Right renal cortex interstitium (tissue), 3 donors: ENCODE measurements at places on chromosomes 7 and 10. TPM values are rescaled to one million over a fixed set of nuclear protein-coding genes. Genes with fewer than 3 reads are reported as not detected.

DNA sequence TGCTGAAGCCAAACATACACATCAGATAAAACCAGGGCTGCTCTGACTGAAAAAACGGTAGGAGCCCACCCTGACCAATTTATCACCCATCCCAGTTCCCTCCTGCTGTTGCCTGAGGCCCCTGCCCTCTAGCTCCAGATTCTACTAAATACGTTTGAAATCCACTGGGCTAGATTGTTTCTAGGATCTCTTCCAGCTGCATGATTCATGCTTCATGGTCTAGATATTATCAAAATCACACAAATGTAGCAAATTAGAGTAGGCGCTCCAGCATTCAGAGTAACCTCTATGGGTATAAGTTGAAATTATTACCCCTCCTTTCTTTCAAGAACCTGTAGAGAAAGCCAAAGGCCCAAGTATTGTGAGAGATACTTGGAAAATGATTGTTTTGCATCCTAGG is 151.2 kb upstream of the FAM13C start:
- DNase-seq: no peak

GRCh38 chr10:34647875-34648865 is 166.9 kb downstream of the PARD3 start:
- DNase-seq: no peak

GRCh38 chr7:78510580-78511188 is 712.1 kb downstream of the PHTF2 start:
- peak; percentile 14 for DNase-seq

- DNase-seq: no peak
Observed at GRCh38 chr10:70603449-70603801, 884 bp upstream of the PRF1 start.

- DNase-seq: no peak
Observed at GRCh38 chr10:85318809-85319807, 990.7 kb downstream of the CCSER2 start.

DNA sequence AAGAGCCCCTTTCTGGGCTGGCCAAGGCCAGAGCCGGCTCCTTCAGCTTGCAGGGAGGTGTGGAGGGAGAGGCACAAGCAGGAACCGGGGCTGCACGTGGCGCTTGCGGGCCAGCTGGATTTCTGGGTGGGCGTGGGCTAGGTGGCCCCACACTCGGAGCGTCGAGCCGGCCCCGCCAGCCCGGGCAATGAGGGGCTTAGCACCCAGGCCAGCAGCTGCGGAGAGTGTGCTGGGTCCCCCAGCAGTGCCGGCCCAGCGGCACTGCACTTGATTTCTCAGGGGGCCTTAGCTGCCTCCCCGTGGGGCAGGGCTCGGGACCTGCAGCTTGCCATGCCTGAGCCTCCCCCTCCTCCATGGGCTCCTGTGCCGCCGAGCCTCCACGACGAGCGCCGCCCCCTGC is 48.1 kb downstream of the SH2D4B start:
- DNase-seq: no peak

- no peak for DNase-seq
Observed at GRCh38 chr10:21814866-21815265, 188.7 kb downstream of the DNAJC1 start.

DNA sequence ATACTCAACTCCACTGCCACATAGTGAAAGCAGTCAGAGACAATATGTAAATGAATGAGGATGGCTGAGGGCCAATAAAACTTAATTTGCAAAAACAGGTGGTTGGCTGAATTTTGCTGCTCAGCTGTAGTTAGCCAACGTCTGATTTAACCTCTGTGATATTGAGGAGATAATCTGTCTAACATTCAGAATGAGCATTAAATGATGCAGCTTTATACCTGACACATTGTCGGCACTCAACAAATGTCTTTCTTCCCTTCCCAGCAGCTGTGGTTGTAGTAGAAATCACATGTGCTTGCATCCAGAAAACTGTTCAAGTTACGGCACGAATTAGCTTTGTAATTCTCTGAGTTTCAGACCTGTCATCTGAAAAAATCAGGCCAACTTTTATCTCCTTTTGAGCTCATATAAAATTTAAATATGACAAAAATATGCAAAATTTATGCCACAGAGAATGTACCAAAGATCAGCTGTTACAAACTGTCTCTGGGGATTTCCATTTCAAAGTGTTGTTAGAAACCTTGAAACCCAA is 1239.7 kb downstream of the GATA3 start:
- DNase-seq: no peak

- DNase-seq: no peak
Observed at GRCh38 chr7:158283016-158283974, 304.3 kb downstream of the PTPRN2 start.

GRCh38 chr10:111186358-111186757 is 109.5 kb downstream of the ADRA2A start:
- no peak for DNase-seq

DNA sequence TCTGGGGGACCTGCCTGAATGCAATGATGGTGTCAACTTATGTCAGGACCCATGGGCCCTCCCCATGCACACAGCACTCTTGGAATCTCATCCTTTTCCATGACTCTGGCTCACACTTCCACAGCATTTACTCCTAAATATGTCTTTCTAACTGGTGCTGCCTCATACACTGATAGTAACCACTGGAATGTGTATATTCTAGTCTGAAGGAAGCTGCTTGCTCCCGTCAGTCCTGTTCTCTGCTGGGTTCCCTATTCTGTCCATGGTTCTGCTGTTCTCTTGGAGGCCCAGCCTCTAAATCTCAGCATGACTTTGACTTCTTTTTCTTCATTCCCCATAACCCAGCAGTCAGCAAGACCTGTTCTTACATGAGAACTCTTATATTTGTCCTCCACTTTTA is 1055.1 kb downstream of the KCNMA1 start:
- DNase-seq: no peak

- DNase-seq: no peak
Observed at GRCh38 chr10:1293157-1293556, 237.0 kb downstream of the WDR37 start.

GRCh38 chr10:1187855-1188557 is 131.8 kb downstream of the WDR37 start:
- DNase-seq: no peak

DNA sequence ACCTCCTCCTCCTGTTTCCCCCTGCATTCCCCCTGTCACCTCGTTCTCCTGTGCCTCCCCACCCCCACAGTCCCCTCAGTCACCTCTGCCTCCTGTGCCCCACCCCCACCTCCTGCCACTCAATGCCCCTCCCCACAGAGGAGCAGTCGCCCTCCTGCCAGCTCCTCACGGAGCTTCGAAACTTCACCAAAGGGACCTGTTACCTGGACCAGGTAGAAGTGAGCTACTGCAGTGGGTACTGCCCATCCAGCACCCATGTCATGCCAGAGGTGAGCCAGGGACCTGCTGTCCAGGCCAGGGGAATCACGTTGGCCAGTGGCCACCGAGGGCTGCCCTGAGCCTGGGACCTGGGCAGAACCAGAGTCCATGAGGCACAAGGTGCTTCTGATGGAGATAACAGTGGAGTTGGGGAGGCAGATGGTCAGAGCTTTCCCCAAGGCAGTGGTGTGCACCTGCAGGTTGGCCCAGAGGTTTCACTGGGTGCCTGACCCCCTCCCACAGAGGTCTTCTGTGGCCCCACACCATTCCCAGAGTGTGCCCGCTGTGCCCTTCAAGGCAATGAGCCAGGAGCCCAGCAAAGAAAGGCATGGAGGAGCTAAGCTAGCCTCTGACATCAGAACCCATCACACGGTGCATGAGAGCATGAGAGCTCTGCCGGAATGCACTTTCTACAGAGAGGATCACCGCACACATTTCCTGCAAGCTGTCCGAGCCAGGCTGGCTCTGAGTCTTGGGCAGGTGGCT is 7.0 kb upstream of the ZNF862 start:
- DNase-seq: no peak

- no peak for DNase-seq
Observed at GRCh38 chr10:31528831-31529230, 209.8 kb downstream of the ZEB1 start.

DNA sequence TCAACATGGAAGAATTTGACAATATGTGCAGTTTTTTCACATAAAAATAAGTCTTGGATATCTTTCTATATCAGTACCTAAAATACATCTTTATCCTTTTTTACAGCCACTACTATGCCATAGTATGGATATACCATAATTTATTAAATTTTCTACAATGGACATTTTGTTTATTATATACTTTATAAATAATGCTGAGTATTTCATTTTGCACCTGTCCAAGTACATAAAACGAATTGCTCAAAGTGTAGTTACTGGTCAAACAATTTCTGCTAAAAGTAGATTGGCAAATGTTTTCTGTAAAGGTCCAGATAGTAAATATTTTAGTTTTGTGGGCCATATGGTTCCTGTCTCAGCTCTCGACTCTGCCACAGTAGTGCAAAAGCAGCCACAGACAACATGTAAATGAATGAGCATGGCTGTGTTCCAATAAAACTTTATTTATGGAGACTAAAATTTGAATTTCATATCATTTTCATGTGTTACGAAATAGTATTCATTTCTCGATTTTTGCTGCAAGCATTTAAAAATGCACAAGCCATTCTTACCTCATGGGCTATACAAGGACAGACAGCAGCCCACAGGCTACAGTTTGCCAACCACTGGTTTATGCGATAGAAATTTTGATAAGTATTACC is 96.9 kb upstream of the STEAP1B start:
- DNase-seq: no peak

- DNase-seq: peak; percentile 67
Observed at GRCh38 chr7:977326-978048, 2.1 kb upstream of the COX19 start.

- no peak for DNase-seq
Observed at GRCh38 chr10:90096196-90096595, 394.8 kb downstream of the KIF20B start.

- DNase-seq: no peak
Observed at GRCh38 chr10:113648478-113648877, 15.4 kb downstream of the NRAP start.

DNA sequence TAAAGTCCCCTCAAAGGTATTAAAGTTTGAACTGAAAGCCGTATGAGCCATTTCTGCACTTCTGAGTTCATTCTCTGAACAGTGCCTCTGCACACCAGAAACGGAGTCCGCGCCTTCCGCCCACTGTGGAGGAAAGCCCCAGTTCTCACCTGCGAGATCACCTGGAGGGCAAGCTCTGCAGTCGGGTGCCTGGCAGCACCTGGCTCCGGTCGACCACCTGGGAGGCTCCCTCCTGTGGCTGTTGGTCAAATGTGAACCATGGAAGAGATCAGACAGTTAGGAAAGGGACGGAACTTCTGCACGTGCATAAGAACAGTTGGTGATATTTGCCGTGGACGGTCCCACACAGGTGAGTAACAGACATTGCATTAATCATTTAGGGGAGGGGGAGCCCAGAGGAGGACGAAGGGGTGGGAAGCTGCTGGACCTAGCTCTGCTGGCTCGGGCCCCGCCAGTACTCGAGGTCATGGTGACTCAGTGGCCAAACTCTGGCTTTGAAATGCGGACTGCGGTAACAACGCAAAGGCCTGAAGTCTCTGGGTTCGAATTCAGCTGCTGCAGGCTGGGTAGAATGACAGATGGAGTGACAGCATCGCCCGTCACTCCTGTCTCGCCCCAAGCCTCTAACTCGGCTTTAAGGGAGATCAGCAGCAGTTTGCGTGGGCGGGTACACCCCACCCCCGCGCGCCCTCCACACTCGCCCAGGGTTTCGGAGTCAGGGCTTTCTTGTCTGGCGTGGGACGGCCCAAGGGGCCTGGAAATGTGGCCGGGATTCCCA is 1.7 kb upstream of the DPYSL4 start:
- no peak for DNase-seq

DNA sequence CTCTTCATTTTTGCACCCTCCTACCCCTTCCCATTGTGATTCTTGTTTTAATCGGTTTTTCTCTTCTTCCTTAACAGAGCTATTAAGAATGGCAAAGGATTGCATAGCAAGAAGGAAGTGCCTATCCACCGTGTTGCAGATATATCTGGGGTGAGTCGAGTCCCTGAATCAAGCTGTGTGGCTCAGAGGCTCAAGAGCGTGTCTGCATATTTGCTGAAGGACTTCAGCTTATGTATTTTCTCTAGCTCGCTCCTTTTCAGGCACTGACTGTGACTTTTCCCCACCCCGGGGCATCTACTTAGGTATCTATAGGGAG is 126.6 kb downstream of the LRRC4 start:
- DNase-seq: no peak

DNA sequence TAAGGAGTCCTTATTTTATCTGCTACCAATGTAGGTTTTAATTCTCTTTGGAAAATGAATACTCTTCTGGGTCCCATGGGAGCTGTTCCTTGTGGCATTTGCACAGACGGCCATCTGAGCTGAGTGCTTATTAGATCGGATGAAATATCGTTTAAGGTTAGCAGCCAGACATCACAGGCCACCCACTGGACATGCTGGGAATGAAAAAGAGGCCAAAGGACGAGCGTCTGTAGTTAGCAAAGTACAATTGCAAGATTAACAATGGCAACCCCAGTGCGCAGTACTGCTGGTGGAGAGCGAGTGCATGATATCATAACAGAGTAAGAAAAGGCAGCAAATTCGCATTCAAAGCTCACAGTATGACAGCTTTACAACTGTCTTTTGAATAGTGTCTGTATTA is 28.3 kb upstream of the CREB5 start:
- no peak for DNase-seq

DNA sequence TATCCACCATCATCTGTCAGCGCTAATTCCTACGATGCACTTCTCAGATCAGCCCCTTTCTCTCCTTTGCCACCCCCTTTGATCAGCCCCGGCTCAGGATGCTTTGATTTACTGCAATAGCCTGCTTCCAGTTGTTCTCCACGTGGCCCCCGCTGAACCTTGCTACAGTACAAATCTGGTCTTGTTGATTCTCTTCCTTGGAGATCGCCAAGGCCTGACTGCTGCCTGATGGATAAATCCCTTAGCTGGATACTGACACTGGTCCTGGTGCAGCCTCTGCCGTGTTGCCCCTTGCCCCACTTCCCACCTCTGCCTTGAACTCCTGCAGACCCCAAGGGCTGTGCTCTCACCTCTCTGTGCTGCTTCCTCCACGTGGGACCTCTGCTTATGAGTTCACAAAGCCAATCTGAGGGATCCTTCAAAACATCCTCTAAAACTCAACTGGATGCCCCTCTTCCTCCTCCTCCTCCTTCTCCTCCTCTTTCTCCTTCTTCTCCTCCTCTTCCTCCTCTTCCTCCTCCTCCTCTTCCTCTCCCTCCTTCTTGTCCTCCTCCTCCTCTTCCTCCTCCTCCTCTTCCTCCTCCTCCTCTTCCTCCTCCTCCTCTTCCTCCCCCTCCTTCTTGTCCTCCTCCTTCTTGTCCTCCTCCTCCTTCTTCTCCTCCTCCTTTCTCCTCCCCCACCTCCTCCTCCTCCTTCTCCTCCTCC is 15.3 kb downstream of the PLXNA4 start:
- no peak for DNase-seq

Gene BUB3
- polyA plus RNA-seq: 120 TPM

Gene LRRC61
- 23.0 TPM for polyA plus RNA-seq

Gene PTTG1IP2
- polyA plus RNA-seq: not detected

Gene EPHA1
- 17.0 TPM for polyA plus RNA-seq

Gene ITGA8
- 51.0 TPM for polyA plus RNA-seq

Gene RASA4B
- 11.7 TPM for polyA plus RNA-seq

Gene NPY4R2
- polyA plus RNA-seq: not detected

Gene C10orf67
- polyA plus RNA-seq: 2.4 TPM

Gene ADCY1
- 3.8 TPM for polyA plus RNA-seq

Gene APBB1IP
- polyA plus RNA-seq: 1.8 TPM

Gene DDIT4
- 54.3 TPM for polyA plus RNA-seq

Gene FFAR4
- not detected for polyA plus RNA-seq

Gene ASAH2B
- polyA plus RNA-seq: 14.3 TPM

Gene MSMB
- polyA plus RNA-seq: not detected

Gene SLF2
- polyA plus RNA-seq: 32.9 TPM

Gene TAF6
- 54.9 TPM for polyA plus RNA-seq

Gene GSDME
- 14.2 TPM for polyA plus RNA-seq

Gene ACTA2
- 195 TPM for polyA plus RNA-seq

Gene FXYD4
- polyA plus RNA-seq: not detected
